ENCODE measurements at places on chromosomes 4 and X.

- no peak for DNase-seq
Observed at GRCh38 chrX:81174286-81174685, 27.4 kb downstream of the HMGN5 start.

DNA sequence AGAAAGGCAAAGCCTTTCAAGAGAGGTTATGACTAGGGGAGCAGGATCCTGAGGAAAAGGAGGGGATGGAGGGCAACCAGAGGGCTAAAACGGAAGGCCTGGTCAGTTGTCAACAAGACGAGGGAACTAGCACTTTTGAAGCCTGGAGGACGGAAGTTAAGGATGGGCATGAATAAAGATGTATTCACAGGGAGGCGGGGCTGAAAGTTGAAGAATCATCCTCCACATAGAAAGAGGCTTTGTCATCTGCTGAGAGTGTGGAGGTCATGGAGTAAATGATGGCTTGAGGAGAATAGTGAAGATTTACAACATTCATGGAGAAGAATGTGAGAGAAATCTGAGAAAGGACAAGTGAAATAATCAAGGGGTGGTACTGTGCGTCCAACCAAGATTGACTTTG lies 137.5 kb downstream of the MAGEB17 start:
- DNase-seq, result no peak

- DNase-seq, result no peak
Observed at GRCh38 chr4:75429208-75429607, 85.0 kb downstream of the RCHY1 start.

GRCh38 chrX:137563681-137564651 lies 2.0 kb upstream of the ZIC3 start:
- DNase-seq, result no peak

DNA sequence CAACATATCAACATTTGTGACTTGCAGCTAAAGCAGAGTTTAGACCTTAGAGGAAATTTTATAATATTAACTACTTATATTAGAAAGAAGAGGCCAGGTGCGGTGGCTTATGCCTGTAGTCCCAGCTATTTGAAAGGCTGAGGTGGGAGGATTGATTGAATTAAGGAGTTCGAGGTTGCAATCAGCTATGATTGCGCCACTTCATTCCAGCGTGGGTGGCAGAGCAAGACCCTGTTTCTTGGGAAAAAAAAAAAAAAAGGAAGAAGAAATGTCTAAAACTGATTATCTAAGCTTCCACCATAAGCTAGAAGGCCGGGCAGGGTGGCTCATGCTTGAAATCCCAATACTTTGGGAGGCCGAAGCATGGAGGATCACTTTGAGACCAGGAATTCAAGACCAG lies 42.0 kb upstream of the USP9X start:
- no peak for DNase-seq

DNA sequence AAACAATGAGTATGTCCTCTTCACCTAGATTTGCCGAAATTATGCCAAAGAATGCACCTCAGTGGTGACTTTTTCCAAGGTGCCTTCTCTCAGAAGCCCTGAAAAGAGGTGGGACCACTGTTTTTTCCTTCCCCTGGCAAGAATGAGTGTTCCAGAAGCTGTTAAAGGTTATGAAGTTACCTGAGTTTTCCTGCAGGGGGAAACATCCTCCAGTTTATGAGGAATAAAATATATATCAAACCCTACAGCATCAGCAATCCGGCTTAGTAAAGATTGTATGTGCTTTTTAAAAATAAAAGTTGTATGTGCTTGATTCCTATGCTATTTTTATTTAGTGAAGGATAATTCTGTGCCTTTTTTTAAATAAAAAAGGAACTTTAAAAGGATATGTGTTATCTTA lies 73.3 kb downstream of the RBM46 start:
- no peak for DNase-seq

DNA sequence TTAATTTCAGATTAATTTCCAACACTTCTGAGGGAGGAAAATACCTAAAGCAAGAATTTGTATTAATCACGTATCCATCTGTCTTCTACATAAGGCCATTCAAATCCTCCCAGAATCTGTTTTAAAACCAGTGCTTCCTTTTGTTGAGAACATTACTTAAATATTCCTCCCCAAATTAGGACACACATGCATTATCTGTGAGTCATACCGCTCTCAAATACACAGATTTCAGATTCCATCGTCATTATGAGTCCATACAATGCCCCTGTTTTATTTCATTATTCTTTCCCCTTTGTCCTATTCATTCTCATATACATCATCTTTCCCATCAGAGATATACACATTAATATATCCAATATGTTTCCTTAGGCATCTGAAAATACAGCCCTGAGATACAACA lies 57.3 kb upstream of the PRSS12 start:
- no peak for DNase-seq

GRCh38 chrX:134423606-134424005 lies 36.4 kb upstream of the HPRT1 start:
- no peak for DNase-seq

DNA sequence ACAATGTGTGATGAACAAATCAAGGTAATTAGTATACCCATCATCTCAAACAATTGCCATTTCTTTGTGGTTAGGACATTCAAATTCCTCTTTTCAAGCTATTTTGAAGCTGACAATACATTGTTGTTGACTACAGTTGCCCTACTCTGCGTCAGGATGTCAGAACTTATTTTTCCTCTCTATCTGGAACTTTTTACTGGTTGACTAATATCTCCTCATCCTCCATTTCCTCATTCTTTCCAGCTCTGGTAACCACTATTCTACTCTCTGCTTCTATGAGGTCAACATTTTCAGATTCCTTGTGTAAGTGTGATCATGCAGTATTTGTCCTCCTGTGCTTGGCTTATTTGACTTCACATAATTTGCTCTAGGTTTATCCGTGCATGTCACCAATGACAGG lies 240.5 kb upstream of the HS3ST1 start:
- no peak for DNase-seq

GRCh38 chr4:148692242-148692641 lies 250.0 kb upstream of the NR3C2 start:
- no peak for DNase-seq

All from BE2C (cell line).